T47D (cell line): ENCODE measurements at places on chromosomes 4 and X.

DNA sequence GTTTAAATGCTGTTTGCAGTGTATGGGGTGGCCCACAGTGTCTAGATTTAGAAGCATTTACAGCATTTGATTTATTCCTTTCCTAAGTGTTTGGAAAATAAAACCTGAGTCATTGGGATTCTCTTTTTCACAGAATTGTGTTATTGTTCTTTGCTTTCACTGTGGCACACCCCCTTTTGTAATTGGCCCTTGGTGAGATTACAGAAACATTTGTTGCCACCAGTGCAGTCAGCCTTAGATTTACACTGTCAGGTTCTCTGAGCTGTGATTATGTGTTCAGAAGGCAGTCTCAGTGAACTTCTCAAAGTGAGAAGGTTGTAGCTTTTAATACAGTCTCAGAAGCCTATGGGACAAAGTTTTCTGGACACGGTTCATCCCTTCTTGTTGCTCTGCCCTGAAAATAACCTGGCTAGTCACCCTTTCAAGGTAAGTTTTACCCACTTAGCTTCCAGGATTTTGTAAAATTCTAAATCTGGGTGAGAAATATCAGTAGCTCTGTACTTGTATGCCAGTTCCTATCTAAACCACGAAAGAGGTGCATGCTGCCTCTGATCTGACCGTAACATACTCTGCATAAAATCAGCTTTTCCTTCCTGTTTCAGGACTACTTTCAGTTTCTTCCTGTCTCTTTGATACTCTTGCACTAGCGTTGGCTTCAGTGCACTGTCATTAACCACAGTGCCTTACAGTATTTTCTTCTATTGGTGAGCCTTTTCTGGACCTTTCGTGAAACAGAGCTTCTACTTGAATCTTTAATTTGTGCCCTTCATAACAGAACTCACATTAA lies 12.6 kb downstream of the RUFY3 start:
- peak; percentile 2 for DNase-seq

- DNase-seq: no peak
Observed at GRCh38 chr4:30844861-30845582, 124.9 kb downstream of the PCDH7 start.

- peak; percentile 13 for DNase-seq
Observed at GRCh38 chrX:104112326-104112951, at the start of gene ZCCHC18. Gene ZCCHC18 (plus strand): TSS chrX:104112523. CDS start chrX:104114112, 1,589 bp downstream.

- no peak for DNase-seq
Observed at GRCh38 chrX:150158554-150159332, 204.4 kb upstream of the MAMLD1 start.

DNA sequence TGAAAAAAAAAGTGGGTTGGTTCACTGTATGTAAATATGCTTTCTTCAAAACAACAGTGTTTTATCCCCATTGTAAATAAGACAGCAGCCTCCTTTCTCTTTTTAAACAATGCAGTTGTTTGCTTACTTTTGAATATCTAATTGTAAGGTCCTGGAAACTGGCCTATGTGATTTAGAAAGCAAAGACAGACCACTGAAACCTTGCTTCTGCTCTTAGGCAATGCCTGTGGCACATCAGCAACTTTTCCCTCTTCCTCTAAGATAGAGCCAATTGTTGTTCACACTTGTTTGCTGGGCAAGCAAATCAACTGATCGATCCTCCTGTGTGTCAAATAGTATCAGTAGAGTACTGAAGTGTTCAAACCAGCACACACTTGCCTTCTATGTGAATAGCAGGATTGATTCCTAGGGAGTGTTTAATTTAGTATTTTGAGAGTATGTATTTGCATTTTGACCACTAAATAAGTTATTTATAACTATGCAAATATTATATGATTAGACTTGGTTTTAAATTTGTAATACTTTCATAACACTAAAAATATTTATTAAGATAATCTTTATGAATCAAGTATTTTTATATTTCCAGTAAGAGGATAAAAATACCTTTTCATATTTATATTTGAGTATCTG lies 55.4 kb upstream of the GRPR start:
- DNase-seq: no peak

- DNase-seq: no peak
Observed at GRCh38 chr4:13285336-13285735, 198.8 kb downstream of the RAB28 start.

DNA sequence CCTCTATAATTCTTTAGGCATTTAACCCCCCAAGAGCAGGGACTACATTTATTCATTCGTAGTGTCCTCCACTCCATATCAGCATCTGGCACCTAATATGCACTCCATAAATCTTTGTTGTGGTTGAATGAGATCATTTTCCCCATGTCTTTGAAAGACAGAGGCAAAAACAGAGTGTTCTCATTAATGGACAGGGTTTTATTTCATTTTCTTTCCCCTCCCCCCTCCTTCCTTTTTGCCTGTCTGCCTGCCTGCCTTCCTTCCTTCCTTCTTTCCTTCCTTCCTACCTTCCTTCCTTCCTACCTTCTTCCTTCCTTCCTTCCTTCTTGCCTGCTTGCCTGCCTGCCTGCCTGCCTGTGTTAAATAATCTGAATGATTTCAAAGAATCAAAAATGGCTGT lies 83.2 kb downstream of the SHROOM3 start:
- no peak for DNase-seq

DNA sequence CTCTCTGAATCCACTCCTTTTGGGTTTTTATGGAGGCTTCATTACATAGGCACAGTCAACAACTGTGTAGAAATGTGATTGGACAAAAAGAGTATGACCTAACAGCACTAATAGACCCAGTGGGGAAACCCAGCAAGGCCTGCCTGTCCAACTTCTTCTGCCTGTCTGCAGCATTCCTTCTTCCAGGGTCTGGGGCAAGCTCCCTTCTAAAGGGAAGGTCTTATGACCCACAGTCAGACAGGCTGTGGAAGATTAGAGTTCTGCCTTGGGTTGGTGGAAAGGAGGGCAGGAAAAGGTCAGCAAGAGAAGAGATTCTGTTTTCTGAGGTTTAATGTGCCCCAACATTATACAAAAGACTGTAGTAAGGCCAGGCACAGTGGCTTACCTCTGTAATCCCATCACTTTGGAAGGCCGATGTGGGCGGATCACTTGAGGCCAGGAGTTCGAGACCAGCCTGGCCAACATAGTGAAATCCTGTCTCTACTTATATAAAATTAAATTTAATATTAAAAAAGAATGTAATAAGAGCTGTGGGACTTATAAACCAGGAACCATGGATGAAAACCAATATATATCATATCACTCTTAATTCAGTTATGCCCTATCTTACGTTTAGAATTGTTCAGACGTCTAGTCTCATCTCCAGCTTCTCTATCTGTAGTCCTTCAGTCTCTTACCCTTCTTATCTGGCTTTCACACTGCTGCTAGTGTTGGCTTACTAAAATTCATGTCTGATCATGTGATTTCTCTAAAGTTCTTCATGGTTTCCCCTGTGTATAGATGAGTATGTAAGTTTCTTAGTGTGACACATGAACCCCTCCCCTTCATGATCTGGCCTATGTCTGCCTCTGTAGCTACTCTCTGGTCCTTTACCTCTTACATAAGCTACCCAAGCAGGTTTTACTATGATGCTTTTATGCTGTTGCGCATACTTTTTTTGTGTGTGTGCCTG lies 6.2 kb downstream of the CLCN3 start:
- no peak for DNase-seq

DNA sequence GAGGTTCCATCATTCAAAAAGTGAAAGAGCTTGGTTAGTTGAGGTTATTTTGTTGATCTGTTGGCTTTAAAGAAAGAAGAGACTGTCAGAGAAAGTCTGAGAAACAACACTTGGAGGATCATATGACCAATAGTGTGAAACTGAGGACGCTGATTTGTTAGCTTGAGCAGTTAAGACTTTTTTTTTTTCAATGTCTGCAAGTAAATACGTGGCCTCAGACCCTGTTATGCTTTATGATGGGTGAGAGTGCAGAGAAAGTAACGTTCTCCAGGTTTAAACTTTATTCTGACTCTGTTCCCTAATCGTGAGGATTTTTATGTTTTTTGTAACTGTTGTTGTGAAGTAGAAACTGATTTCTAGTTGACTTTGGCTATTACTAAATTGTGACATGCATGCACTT lies 45.9 kb downstream of the GAB1 start:
- no peak for DNase-seq

- DNase-seq: no peak
Observed at GRCh38 chrX:3384327-3384726, 37.9 kb upstream of the MXRA5 start.

GRCh38 chrX:124239911-124240310 lies 92.5 kb upstream of the TEX13D start:
- DNase-seq: no peak

- no peak for DNase-seq
Observed at GRCh38 chrX:135890087-135890585, 3.1 kb downstream of the CT45A10 start.

GRCh38 chr4:76188557-76188956 lies 25.1 kb downstream of the SCARB2 start:
- DNase-seq: no peak

DNA sequence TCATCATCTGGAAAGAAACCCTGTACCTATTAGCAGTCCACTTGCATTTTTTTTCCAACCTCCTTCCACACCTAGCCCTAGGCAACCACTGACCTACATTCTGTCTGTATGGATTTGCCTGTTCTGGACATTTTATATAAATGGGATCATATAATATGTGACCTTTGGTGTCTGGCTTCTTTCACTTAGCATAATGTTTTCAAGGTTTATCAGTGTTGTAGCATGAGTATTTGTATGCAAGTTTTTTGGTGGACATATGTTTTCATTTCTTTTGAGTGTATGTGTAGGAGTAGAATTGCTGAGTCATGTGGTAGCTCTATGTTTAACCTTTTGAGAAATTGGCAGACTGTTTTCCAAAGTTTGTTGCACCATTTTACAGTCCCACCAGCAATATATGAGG lies 198.6 kb downstream of the CEP135 start:
- no peak for DNase-seq

GRCh38 chr4:9893329-9894108 lies 112.1 kb downstream of the DRD5 start:
- DNase-seq: no peak
